ENCODE measurements at places on chromosomes 4 and X. TPM values are rescaled to one million over a fixed set of nuclear protein-coding genes. Genes with fewer than 3 reads are reported as not detected.

PABPC1L2A gene
- not detected for polyA plus RNA-seq

GRCh38 chr4:37615059-37615719, 71.0 kb downstream of the RELL1 start:
- DNase-seq: no peak

DNA sequence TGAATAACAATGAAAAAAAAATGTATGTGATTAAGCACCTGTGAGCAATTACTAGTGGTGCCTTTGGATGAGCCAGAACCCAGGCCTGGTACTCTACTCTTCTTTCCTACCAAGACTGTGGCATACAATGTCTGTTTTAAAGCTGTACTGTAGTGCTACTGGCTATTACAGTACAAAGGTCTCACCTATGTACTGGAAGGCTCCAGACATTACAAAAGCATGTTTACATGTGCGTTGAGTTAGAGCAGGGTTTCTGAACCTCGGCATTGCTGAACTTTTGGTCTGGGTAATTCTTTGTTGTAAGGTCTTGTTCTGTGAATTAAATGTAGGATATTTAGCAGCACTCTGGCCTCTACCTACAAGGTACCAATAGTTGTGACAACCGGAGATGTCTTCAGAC, 153.8 kb downstream of the SPATA18 start:
- DNase-seq: no peak

DNA sequence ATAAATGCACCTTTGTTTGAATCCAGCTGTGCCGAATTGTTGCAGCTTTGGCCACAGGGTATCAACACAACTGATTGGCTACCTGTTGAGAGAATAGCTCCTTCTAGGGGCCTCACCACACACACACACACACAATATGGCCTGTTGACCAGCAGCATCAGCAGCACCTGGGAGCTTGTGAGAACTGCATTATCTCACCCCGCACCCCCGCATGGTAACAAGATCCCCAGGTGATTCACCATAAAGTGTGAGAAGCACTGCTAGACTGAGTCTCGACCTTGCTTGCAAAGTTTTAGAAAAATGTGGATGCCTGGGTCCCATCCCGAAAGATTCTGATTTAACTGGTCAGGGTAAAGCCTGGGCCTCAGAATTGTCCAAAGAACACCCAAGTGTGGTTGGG, 176.9 kb upstream of the PRPS2 start:
- DNase-seq: no peak

SPANXA1 gene
- not detected for polyA plus RNA-seq

DNA sequence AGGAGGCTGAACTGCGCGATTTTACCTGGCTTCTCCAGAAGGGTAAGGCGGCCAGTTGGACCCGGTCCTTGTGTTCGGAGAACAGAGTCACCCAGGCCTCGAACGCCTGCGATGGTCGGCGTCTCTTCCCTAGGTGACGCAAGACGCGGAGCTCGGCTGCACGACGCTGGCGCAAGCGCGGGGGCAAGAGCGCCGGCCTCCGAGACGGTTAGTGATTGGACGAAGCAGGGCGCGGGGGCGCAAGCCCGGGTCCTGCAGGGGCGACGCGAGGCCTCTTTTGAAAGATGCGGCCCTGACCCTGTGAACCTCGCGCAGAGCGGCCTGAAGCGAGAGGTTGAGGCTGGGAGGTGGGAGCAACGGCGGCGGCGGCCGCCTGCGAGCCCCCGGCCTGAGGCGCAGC, 428 bp downstream of the ADAD1 start:
- peak; percentile 53 for DNase-seq

- no peak for DNase-seq
Observed at GRCh38 chrX:41708486-41708885, 15.5 kb upstream of the GPR82 start.

PDE5A gene
- 3.9 TPM for polyA plus RNA-seq

DMD gene
- polyA plus RNA-seq: 4.2 TPM

- DNase-seq: no peak
Observed at GRCh38 chr4:40046311-40046980, 10.2 kb upstream of the N4BP2 start.

UCHL1 gene
- 353 TPM for polyA plus RNA-seq

GRCh38 chrX:97597954-97598353, 714.2 kb downstream of the RPA4 start:
- no peak for DNase-seq

DNA sequence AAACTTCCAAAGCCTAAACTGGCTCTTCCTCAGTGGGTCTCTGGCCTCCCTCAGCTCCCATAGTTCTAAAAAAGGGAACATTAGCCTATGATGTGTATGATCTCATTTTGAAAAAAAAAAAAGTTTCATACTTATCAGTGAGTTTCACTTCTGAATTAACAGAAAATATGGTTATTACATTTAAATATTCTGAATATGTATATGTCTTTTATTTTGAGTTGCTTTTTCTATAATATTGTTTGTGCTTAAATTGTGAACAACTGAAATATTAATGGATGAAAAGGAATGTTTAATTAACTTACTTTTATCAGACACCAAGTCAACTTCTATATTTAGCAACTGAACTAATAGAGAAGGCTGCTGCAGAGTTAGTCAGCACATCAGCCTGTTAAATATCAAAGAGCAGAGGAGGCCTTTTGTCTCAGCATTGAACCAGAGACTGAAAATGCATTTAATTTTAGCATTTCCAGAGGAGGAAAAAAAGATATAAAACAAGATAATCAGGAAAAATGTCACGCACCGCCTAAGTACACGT, 20.4 kb upstream of the FHL1 start:
- no peak for DNase-seq

All from kidney (tissue), 22 donors.